Left ventricle myocardium inferior (tissue), 1 donor: ENCODE measurements at places on chromosomes 3 and 15.

GRCh38 chr3:51035630-51036029 lies 349.5 kb upstream of the MANF start:
- DNase-seq: no peak

- DNase-seq: no peak
Observed at GRCh38 chr3:14507757-14508504, 32.2 kb downstream of the GRIP2 start.

DNA sequence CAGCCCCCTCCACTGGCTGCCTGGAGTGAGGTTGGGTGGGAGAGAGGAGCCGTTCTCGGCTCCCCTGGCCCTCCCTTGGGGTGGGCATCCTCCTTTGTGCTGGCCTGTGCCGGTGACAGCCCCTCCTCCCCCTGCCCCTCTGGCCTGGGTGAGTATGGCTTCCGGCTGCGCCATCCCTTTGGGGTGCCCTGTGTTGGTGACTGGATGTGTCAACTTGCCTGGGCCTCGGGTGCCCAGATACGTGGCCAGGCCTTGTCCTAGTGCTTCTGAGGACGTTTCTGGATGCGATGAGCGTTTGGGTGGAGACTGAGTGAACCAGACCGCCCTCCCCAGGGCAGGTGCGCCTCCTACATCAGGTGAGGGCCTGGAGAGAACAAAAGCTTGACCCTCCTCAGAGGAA lies 59.7 kb downstream of the PLXNA1 start:
- DNase-seq: no peak

DNA sequence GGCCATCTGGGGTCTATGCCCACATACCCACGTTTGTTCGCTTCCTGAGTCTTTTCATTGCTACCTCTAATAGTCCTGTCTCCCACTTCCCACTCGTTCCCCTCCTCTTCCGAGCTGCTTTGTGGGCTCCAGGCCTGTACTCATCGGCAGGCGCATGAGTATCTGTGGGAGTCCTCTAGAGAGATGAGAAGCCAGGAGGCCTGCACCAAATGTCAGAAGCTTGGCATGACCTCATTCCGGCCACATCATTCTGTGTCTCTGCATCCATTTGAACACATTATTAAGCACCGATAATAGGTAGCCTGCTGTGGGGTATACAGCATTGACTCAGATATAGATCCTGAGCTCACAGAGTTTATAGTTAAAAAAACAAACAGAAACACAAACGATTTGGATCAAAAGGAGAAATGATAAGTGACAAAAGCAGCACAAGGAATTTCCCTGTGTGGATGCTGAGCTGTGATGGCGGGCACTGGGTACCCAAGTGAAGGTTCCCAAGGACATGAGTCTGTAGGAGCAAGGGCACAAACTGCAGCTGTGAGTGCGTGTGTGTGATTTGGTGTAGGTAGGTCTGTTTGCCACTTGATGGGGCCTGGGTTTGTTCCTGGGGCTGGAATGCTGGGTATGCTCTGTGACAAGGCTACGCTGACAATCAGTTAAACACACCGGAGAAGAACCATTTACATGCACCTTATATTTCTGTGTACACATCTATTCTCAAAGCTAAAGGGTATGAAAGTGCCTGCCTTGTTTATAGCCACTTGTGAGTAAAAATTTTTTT lies 35.9 kb downstream of the NR1I2 start:
- DNase-seq: no peak

DNA sequence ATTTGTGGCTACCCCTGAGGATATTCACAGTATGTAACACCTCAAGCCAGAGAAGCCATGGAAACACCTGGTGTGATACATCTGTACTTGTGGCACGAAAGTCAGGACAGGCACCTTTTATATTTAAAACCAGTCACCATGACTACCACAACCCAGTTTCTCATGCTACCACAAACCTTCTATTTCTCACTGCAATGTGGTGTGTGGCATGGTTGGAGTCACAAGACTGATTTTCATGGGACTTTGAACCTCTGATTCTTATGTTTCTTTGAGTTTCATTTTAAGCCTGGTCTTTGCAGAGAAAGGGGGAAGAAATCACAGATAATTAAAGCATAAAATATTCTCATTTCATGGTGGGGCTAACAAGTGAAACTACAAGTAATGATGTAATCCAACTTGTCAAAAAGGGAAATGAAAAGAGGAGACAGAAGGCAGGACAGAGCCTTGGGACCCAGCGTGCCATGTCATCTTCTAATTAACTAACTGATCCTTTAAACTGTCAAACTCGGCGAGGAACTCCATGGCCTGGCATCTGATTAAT lies 175.9 kb downstream of the PDZRN3 start:
- DNase-seq: no peak
